Tracheal epithelial cell (primary cell): ENCODE measurements at places on chromosomes 16 and 17. TPM values are rescaled to one million over a fixed set of nuclear protein-coding genes. Genes with fewer than 3 reads are reported as not detected.

CDH3 gene
- total RNA-seq: 536 and 1,334 TPM in 2 replicates

MEIOB gene
- total RNA-seq: 0.24 TPM in 1 of 2 replicates, not detected in the other

TEKT1 gene
- not detected in 2 replicates for total RNA-seq

NPIPA7 gene
- total RNA-seq: 2.2 TPM in 1 of 2 replicates, not detected in the other

GCGR gene
- total RNA-seq: not detected in 2 replicates

FSCN2 gene
- total RNA-seq: under 0.01 and 1.9 TPM in 2 replicates

KRT222 gene
- not detected in 2 replicates for total RNA-seq

INCA1 gene
- total RNA-seq: 0.21 TPM in 1 of 2 replicates, not detected in the other

LDAF1 gene
- total RNA-seq: 127 and 186 TPM in 2 replicates

PLXDC1 gene
- total RNA-seq: 1.7 TPM in 1 of 2 replicates, not detected in the other

ERN2 gene
- 0.21 and 0.48 TPM in 2 replicates for total RNA-seq

HOXB9 gene
- total RNA-seq: 2.9 TPM in 1 of 2 replicates, not detected in the other

HS3ST6 gene
- total RNA-seq: 0.24 TPM in 1 of 2 replicates, not detected in the other

TGFB1I1 gene
- 3.4 and 19.3 TPM in 2 replicates for total RNA-seq

RAP1GAP2 gene
- total RNA-seq: 11.1 and 31.1 TPM in 2 replicates

FOXN1 gene
- total RNA-seq: 0.21 and 0.24 TPM in 2 replicates

HS3ST3B1 gene
- total RNA-seq: 2.2 and 3.0 TPM in 2 replicates

ABCC3 gene
- 30.4 and 36.7 TPM in 2 replicates for total RNA-seq

RPL38 gene
- 891 and 1,081 TPM in 2 replicates for total RNA-seq

C16orf96 gene
- under 0.01 TPM in 1 of 2 replicates, not detected in the other for total RNA-seq

MARVELD3 gene
- total RNA-seq: 11.7 and 29.2 TPM in 2 replicates

KRT32 gene
- total RNA-seq: not detected in 2 replicates

PRR29 gene
- not detected in 2 replicates for total RNA-seq

SNX11 gene
- 10.7 and 12.0 TPM in 2 replicates for total RNA-seq

HS3ST3A1 gene
- total RNA-seq: 1.5 and 2.4 TPM in 2 replicates

KRT24 gene
- total RNA-seq: 0.21 TPM in 1 of 2 replicates, not detected in the other

FLYWCH1 gene
- 41.9 and 48.4 TPM in 2 replicates for total RNA-seq

SYT17 gene
- total RNA-seq: 1.7 and 6.3 TPM in 2 replicates

MYL4 gene
- total RNA-seq: not detected in 2 replicates

GUCY2D gene
- not detected in 2 replicates for total RNA-seq

CD300LB gene
- not detected in 2 replicates for total RNA-seq

GPS2 gene
- total RNA-seq: 32.2 and 33.7 TPM in 2 replicates

CA7 gene
- total RNA-seq: not detected in 2 replicates

TBC1D3I gene
- not detected in 2 replicates for total RNA-seq

CRYM gene
- 0.64 and 1.2 TPM in 2 replicates for total RNA-seq

ABCC12 gene
- total RNA-seq: not detected in 2 replicates
